ENCODE measurements at places on chromosomes 6 and 20.

- DNase-seq = peak; percentile 34
Observed at GRCh38 chr6:132814716-132815570, 574 bp downstream of the RPS12 start.

DNA sequence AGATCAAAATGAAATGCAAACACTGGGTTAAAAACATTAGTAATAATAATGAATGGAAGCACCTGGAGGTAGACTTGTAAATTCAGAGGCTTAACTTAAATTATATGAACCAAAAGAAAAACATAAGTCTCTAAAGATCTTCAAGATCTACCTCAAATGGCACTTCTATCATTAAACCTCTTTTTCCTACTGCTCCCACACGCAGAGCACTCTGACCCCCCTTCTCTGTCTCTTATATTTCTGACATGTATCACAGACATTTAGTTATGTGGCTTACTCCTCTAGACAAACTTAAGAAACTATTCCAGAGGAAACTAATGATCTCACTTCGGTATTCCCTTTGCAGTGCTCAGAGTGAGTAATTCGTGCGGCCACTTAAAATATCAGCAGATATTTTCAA, 1.1 kb downstream of the TBC1D32 start:
- no peak for DNase-seq

- DNase-seq = no peak
Observed at GRCh38 chr6:71088166-71088565, 131.3 kb upstream of the B3GAT2 start.

GRCh38 chr6:8219352-8219943, 117.1 kb upstream of the EEF1E1 start:
- DNase-seq = peak; percentile 39

- DNase-seq = no peak
Observed at GRCh38 chr6:32167154-32167760, 2.9 kb downstream of the EGFL8 start.

- no peak for DNase-seq
Observed at GRCh38 chr6:84774157-84774984, 10.0 kb upstream of the TBX18 start.

- DNase-seq = no peak
Observed at GRCh38 chr6:95186710-95187109, 390.6 kb upstream of the MANEA start.

DNA sequence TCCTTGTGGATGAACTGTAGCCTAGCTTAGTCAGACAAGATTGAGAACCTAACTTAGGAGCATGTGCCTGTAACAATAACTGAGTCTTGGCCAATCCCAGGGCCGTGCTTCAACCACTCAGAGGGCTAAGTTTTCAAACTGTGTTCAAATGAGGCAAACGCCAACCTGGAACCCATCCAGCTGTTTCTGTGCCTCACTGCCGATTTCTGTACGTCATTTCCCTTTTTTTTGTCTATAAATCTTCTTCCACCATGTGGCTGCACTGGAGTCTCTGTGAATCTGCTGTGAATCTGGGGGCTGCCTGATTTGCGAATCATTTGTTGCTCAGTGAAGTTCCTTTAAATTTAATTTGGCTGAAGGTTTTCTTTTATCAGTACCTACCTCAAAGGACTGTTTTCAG, 115.0 kb upstream of the CHD6 start:
- no peak for DNase-seq

DNA sequence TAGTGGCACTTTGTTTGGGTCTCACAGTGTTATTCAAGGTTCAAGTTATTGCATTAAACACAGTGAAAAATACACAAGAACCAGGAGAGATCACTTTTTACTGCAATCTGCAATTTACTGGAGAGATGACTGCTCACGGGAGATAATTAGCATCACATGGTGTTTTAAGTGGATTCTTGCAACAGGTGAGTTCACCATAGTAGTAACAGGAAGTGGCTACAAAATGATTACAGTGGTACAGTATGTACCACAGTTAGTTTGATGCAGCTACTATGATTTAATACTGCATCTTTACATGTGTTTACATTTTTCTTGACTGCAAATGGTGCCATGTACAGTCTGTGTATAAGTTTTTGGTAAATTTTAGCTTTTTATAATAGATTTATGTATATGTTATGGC, 96.5 kb upstream of the SCP2D1 start:
- DNase-seq = no peak

- no peak for DNase-seq
Observed at GRCh38 chr20:47861116-47861515, 75.8 kb upstream of the SULF2 start.

GRCh38 chr20:53582574-53583351, 10.9 kb downstream of the ZNF217 start:
- peak; percentile 67 for DNase-seq

DNA sequence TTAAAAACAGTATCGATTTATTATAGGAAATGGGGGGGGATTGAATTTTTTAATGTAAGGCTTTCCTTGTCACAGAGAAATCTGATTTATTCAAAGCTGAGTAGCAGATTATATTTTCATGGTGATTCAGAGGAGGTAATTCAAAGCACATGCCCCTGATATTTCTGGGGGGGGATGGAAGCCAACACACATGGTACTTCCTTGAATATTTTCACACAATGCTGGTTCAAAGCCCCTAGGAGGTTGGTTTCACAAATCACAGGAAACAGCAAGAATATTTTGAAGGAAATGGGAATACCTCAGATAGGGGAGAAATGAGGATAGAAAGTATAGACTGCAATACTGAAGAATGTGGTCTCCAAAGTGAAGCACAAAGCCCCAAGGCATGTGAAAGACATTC, 98.8 kb downstream of the RTN4IP1 start:
- no peak for DNase-seq

GRCh38 chr6:41200901-41201763, at the start of gene TREML2:
TREML2 (minus strand) TSS chr6:41201149; CDS start chr6:41201008, 141 bp downstream.
- peak; percentile 68 for DNase-seq

DNA sequence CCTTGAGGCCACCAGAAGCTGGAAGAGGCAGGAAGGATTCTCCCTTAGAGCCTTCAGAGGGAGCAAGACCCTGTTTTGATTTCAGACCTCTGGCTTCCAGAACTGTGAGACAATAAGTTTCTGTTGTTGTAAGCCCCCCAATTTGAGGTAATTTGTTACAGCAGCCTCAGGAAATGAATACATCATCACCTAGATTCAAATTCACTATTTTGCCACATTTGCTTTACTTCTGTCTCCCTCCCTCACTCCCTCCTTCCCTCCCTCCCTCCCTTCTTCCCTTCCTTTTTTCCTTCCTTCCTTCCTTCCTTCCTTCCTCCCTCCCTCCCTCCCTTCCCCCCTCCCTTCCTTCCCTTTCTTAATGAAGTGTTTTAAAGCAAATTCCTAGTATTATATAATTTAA, 58.1 kb upstream of the KIF13A start:
- no peak for DNase-seq

DNA sequence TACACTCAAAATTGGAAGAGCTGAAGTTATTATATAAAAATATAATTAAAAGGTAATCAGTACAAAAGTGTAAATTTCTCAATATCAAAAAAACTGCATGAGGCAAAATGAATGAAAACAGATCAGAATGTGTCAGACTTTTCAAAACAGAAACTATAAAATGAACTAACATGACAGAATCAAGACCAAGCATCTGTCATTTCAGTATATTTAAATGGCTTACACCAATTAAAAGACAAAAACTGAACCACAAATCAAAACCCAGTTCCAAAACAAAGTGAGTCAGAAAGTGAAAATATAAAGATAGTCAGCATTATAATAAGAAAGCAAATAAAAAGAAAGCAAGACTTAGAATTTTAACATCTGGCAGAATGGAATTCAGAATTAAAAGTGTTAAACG, 289.7 kb downstream of the UBE3D start:
- DNase-seq = no peak

DNA sequence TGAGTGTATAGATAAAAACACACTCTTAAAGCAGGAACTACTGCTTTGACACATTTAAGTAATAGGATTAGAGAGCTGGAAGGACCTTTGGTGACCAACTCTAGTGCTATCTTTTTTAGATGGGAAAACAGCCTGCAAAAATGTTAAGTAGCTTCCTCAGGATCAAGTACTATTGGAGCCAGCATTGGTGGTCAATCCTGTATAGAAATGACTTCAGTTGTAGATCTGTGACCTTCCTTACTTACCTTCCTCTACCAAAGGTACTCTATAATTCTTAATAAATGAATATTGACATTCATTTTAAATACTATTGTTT, 18.7 kb downstream of the KCNQ5 start:
- DNase-seq = no peak

DNA sequence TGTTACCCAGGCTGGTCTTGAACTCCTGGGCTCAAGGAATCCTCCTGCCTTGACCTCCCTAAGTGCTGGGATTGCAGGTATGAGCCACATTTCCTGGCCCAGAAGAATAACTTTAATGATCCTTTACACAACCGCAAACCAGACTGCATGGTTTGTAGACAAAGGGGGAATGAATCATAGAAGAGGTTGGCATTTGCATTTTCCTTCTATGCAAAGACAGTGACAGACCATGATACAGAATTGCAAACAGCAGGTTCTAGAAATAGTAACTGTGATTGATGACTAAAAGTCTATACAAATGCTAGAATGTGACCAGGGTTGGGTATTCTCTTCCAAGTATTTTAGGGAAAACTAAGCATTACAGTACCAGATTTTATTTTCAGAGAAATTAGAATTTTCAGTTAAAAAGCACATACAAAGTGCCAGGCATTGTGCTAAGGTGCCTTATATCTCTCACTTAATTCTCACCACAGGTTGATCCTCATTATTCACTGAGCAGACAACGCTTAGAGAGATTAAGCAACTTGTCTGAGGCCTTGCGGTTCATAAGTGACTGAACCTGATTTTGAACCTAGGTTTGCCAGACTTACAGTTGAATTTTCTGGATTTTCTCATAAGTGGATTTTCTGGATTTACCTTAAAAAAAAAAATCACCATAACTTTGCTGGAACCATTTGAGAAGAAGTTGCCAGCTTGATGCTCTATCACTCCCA, 146.6 kb downstream of the ZFAND3 start:
- DNase-seq = no peak
